ENCODE measurements at places on chromosomes 7 and 10. TPM values are rescaled to one million over a fixed set of nuclear protein-coding genes. Genes with fewer than 3 reads are reported as not detected.

DNA sequence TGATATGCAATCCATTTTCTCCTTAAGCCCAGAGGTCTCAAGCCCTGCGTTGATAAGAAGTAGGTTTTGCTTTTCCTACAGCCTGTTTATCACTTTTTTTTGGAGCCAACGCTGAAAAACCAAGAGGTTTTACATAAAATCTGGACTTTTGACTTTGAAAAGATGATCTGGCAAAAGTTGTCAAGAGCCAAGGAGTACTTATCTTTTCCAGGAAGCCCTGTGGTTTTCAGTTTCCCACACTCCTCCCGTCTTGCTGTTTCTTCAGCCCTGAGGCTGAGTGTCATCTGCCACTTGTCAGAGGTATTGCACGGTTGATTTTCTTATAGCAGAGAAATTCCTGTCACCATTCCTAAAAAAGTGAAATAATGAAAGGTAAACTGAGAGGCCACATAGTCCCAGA, 108.7 kb downstream of the TYW1 start:
- DNase-seq, result no peak

DNA sequence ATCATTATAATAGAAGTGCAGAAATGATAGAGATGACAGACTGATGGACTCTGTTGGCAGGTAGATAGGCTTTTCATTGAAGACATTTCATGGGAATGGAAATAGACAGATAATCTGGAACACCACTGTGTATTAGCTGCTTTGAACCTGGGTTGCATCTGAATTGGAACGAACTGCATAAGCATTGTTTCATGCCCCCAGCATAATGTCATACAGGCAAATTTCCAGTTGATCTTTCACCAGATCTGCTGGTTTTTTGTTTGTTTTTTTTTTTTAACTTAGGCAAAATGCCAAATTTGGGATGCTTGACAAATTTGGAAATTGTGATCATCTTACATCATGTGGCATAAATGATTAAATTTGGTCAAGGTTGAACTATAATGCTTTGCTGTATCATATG, 172.1 kb upstream of the AOAH start:
- no peak for DNase-seq

GRCh38 chr7:29987811-29988317, 1.7 kb downstream of the SCRN1 start:
- DNase-seq, result peak; percentile 70

- no peak for DNase-seq
Observed at GRCh38 chr10:34507217-34507616, 307.9 kb downstream of the PARD3 start.

GRCh38 chr10:87523731-87524130, 19.0 kb downstream of the MINPP1 start:
- no peak for DNase-seq

DNA sequence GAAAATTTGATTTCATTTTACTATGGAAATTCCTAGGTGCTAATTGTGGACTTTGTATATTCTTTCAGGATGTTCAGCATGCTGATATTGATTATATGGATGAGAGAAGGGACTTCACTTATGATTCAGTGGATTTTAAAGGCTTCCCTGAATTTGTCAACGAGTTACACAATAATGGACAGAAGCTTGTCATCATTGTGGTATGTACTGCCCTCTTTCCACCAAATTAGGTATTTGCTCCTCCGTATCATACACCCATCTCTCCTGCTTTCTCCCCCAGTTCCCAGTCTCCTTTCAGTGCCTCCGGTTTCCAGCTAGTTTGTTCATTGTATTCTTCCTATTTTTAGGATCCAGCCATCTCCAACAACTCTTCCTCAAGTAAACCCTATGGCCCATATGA, 34.6 kb downstream of the MGAM start:
- DNase-seq, result no peak

- no peak for DNase-seq
Observed at GRCh38 chr7:39686261-39686924, 63.0 kb downstream of the RALA start.

DNA sequence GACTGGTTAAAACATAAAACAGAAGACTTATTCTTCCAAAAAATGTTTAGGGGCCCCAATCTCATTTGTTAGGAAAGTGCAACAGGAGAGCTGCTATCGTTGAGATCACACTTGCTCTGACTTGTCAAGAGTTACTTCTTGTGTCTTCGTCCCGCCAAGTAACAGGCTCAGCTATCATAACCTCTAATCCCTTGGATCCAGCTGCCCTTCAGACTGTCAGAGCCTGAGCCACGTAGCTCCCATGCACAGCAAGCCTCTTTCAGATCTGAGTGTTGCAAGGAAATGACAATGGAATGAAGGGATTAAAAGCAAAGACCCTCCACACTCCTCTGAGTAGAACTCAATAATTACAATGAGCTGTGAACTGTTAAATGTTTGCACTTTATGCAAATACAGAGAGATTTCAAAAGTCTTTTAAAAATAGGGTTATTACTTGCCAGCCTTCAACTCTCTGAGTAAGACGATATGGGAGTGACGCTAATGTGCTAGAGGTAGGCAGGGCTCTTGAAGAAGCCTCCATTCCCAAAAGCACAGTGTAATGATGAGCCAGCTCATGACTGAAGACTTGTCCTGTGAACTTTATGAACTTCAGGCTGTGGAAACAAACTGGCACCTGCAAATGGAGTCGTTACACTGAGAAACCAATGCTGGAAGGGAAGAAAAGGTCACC, 28.4 kb upstream of the CDK13 start:
- DNase-seq, result no peak

GRCh38 chr10:95334805-95335144, 44.0 kb upstream of the PDLIM1 start:
- DNase-seq, result no peak

DNA sequence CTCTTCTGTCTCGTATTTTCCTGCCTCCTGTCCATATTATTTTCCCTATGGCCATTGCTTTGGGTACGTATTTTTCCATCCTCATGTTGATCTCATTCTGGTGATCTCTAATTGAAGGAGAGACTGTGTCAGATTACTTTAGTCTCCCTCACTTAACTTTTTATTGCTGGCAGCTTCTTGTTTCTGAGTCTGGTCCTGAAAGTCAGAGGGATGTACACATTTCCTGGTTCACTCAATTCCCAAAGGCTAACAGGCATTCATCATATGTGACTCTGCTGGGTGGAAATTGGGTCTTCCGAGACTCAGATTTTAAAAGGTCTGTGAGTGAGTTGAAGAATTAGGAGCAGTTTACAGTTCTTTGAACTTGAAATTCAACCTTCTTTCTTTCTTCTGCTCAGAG, 10.9 kb downstream of the UMAD1 start:
- DNase-seq, result no peak

GRCh38 chr7:46554688-46555422, 633.8 kb upstream of the IGFBP3 start:
- no peak for DNase-seq

DNA sequence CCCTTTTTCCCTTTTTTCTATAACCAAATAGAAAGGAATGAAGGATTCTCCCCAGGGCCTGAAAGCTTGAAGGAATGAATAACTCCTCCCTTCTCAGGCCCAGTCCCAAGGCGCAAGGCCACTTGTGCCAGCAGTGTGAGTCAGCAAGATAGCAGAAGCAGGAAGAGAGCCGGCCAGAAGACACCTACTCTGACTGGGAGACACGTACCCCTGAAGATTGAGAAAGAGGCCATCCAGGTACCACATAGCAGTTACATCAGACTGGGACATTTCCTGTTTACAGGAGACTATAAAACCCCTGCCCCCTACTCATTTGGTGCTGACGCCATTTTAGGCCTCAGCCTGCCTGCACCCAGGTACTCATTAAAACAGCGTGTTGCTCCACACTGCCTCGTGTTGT, 65.5 kb downstream of the LRRC17 start:
- no peak for DNase-seq

Gene CALHM1
- polyA plus RNA-seq, result 0.05 TPM

Gene TMEM213
- 39.2 TPM for polyA plus RNA-seq

Gene SPDYE16
- 6.2 TPM for polyA plus RNA-seq

Gene GBF1
- polyA plus RNA-seq, result 56.6 TPM

Gene MMD2
- not detected for polyA plus RNA-seq

Gene GALNT17
- polyA plus RNA-seq, result 3.1 TPM

Gene CEP41
- 32.3 TPM for polyA plus RNA-seq
